Chondrocyte (in vitro differentiated cells): ENCODE measurements at places on chromosomes 7 and 10. TPM values are rescaled to one million over a fixed set of nuclear protein-coding genes. Genes with fewer than 3 reads are reported as not detected.

CACNA2D1 gene
- 28.6 to 32.9 TPM (median 31.3 TPM) in 3 replicates for total RNA-seq

BTBD16 gene
- total RNA-seq = 0.10 to 0.29 TPM in 2 of 3 replicates, not detected in the other

STEAP1 gene
- 0.22 to 0.31 TPM (median 0.28 TPM) in 3 replicates for total RNA-seq

MYPN gene
- 0.08 to 1.5 TPM (median 0.10 TPM) in 3 replicates for total RNA-seq

CPA4 gene
- total RNA-seq = 2.1 to 10.3 TPM (median 7.9 TPM) in 3 replicates

CYP26C1 gene
- total RNA-seq = 0.10 to 0.25 TPM (median 0.15 TPM) in 3 replicates

CPN1 gene
- total RNA-seq = not detected in 3 replicates

SPOCK2 gene
- total RNA-seq = 0.32 to 1.4 TPM (median 0.80 TPM) in 3 replicates

LBX1 gene
- total RNA-seq = not detected in 3 replicates

SLC18A3 gene
- total RNA-seq = not detected in 3 replicates

STK32C gene
- 15.8 to 17.9 TPM (median 17.2 TPM) in 3 replicates for total RNA-seq

ELFN1 gene
- 0.65 to 0.72 TPM (median 0.68 TPM) in 3 replicates for total RNA-seq

EXOC6 gene
- 7.0 to 7.2 TPM (median 7.0 TPM) in 3 replicates for total RNA-seq

- no peak for DNase-seq
- H3K27ac ChIP-seq = no peak overlapping the region
- H3K36me3 ChIP-seq = no peaks in the 10 kb centered on the region
- H3K4me1 ChIP-seq = peaks cover 37% of the 10 kb centered on the region
- H3K4me3 ChIP-seq = no peak overlapping the region
Observed at GRCh38 chr10:48529331-48529730, 75.5 kb downstream of the ARHGAP22 start.

DNA sequence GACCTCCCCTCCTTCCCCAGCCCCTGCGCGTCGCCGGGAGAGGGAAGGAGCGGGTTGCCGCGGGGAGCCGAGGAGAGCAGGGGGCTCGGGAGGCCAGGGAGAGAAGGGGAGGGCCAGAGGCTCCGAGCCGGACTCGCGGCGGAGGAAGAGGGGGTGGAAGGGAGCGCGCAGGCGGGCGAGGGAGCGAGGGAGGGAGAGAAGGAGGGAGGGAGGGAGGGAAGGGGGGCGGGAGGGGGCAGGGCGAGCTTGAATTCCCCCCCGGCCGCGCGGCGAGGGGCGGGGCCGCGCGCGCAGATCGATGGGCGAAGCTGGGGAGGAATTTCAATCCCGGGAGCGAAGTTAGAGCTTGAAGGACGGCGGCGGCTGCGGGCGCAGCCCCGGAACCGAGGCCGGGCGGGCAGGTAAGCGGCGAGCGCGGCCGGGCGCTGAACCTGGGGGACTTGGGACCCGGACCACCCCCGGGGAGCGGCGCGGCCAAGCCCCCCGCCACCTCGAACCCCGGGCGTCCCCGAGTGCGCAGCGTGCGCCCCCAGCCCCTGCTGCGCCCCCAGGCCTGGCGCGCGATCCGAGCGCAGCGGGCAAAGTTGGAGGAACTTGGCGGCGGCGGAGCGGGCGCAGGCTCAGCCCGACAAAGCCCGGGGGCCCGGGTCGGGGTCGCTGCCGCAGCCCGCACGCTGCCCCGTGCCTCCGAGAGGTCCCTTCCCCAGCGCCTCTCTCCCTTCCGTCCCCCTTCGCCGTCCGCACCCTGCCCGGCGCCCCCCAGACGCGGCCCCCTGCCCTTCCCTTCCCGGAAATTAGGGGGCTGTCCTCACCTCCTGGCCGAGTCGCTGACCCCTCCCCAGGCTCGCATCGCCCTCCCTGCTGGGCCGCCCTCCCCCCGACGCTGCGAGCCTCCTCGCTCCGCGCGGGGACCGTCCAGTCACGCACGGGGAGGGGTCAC is at the start of gene ELFN1:
TSS of gene ELFN1 (plus strand) at position 324 of the 940 bp plus-strand sequence. CDS start 74,320 bp downstream, outside the sequence.
- H3K4me1 ChIP-seq = peaks cover 7% of the 10 kb centered on the region
- DNase-seq = peak; percentile 74
- H3K4me3 ChIP-seq = peak within 1 kb of the TSS; percentile 9
- peaks cover 20% of the 10 kb centered on the region for H3K27me3 ChIP-seq
- no peaks in the 10 kb centered on the region for H3K36me3 ChIP-seq

GRCh38 chr7:42987648-42988214 is 55.6 kb downstream of the MRPL32 start:
- peaks cover 6% of the 10 kb centered on the region for H3K36me3 ChIP-seq
- peaks cover 9% of the 10 kb centered on the region for H3K27me3 ChIP-seq
- no peak overlapping the region for H3K4me3 ChIP-seq
- H3K4me1 ChIP-seq = no peaks in the 10 kb centered on the region
- no peak overlapping the region for H3K27ac ChIP-seq
- DNase-seq = no peak

DNA sequence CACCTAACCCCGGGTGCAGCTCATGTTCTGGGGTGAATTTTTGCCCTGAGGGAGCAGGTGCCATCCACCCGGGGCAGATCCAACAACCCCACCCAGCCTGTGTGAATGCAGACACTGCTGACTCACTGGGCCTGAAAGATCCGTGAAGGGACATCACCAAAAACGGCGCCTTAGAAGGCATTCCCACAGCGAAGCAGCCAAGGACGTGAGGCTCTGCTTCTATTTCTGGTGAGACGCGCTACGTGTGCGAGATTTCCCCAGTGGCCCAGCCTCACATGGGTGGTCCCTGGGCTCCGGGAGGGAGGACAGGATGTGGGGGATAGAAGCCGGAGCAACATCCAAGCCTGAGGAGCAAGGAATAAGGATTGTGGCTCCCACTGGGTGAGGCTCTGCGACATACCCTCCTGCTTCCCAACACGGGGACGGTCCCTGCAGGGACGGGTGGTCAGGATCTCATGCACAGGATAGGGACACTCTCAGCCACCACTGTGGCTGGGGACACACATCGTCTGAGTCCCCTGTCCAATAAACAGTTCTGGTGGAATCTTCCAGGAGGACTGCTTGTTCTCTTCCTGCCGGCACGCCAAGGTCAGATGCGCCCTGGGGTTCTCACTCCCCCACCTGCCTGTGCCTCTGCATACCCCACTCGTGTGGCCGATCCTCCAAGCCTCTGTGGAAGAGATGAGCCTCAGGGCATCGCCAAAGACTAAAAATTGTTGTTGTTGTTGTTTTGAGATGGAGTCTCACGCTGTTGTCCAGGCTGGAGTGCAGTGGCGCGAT is 70.2 kb downstream of the ZRANB1 start:
- H3K27ac ChIP-seq = peak overlapping the region; percentile 8
- peak; percentile 74 for DNase-seq
- peaks cover 4% of the 10 kb centered on the region for H3K36me3 ChIP-seq
- peaks cover 54% of the 10 kb centered on the region for H3K4me1 ChIP-seq
- H3K27me3 ChIP-seq = no peaks in the 10 kb centered on the region

GRCh38 chr7:29538389-29538788 is 25.2 kb upstream of the PRR15 start:
- peaks cover 10% of the 10 kb centered on the region for H3K36me3 ChIP-seq
- no peaks in the 10 kb centered on the region for H3K27me3 ChIP-seq
- H3K4me1 ChIP-seq = no peaks in the 10 kb centered on the region
- H3K4me3 ChIP-seq = no peak overlapping the region
- no peak overlapping the region for H3K27ac ChIP-seq

GRCh38 chr7:41912426-41912825 is 209.5 kb upstream of the INHBA start:
- H3K27ac ChIP-seq = peak overlapping the region; percentile 13
- H3K27me3 ChIP-seq = no peaks in the 10 kb centered on the region
- peaks cover 52% of the 10 kb centered on the region for H3K4me1 ChIP-seq
- no peak for DNase-seq

DNA sequence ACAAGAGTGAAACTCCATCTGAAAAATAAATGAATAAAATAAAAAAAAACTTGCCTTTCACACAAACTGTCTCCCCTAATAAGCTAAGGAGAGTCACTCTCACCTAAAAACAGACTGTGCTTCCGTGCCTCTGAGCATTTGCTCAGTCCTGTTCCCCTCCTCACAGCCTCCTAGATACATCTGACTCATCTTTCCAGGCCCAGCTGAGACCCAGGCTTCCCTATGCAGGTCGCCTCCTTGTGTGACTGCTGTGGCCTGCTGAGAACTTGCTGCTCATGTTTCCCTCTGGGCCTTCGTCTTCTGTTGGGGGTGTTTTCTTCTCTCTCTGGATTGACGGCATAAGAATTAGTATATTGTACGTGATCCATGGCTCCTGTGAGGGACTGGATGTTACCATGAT is 777.7 kb downstream of the LRMDA start:
- no peaks in the 10 kb centered on the region for H3K27me3 ChIP-seq
- no peak for DNase-seq
- H3K4me3 ChIP-seq = no peak overlapping the region
- peaks cover 5% of the 10 kb centered on the region for H3K4me1 ChIP-seq
- H3K36me3 ChIP-seq = no peaks in the 10 kb centered on the region

DNA sequence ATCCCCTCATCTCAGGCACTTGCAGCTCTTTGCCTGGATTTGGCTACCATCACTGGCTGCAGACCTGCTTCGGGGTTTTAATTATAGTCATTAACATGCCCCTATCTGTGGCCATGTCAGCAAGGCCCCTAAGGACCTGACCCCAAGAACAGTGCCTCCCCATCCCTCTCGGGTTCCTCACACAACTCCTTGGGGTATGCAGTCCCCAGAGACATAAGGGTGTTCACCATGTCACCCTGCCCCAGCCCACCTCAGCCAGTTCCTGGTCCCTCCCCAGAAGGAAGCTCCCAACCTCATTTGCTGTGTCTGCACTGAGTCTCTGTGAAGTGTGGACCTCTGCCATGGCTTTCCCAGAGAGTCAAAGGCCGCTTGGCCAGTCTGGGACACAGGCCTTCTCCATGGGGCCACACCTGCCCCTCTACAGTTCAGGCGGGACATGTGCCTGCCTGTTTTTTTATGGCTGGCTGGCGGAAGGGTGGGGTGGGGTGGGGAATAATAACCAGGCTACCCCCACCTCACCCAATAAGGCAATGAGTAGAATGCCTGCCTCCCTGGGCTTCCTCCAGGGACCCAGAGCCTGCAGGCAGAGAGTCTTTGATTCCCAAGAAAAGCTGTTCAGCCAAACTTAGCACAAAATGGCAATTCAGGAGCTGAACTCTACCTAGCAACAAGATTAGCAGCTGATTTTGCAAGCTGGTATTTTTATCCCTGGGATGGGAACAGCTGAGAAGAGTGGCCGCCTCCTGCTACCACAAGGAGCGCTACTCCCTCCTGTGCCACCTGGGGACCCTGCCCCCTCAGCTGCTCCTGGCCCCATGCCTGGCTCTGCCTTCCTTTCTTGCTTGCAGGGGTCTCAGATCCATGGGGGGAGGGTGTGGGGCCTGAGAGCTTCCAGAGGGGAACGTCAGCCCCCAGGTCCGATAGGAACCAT is 23.7 kb upstream of the CAMK2B start:
- H3K4me1 ChIP-seq = no peaks in the 10 kb centered on the region
- H3K4me3 ChIP-seq = no peak overlapping the region
- H3K27ac ChIP-seq = no peak overlapping the region
- peaks cover 2% of the 10 kb centered on the region for H3K36me3 ChIP-seq
- no peak for DNase-seq

DNA sequence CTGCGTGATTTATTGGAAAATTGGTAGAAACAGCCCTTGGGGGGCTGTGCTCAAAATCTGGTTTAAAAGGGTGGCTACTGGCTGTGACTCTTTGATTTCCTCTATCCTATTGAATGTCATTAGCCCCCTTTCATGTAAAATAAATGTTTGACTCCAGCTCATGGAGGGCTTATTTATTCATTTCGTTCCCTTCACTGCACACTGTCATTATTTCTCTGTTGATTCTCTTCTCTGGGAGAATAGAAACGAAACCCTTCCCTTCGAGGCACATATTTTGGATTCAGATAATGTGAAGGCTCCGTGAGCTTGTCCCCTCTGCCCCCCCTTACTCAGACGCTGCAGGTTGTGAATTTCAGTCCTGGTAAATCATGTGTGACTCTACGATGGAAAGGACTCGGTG is 203.9 kb upstream of the GPR26 start:
- H3K27me3 ChIP-seq = peaks cover 2% of the 10 kb centered on the region
- H3K4me1 ChIP-seq = no peaks in the 10 kb centered on the region
- no peak overlapping the region for H3K4me3 ChIP-seq
- no peak overlapping the region for H3K27ac ChIP-seq

- no peaks in the 10 kb centered on the region for H3K27me3 ChIP-seq
- peak overlapping the region; percentile 86 for H3K4me3 ChIP-seq
- peaks cover 34% of the 10 kb centered on the region for H3K4me1 ChIP-seq
- H3K27ac ChIP-seq = peak overlapping the region; percentile 88
- H3K36me3 ChIP-seq = no peaks in the 10 kb centered on the region
Observed at GRCh38 chr10:31927884-31928548, 615 bp downstream of the ARHGAP12 start.

- H3K4me3 ChIP-seq = no peak overlapping the region
- H3K27ac ChIP-seq = no peak overlapping the region
- H3K4me1 ChIP-seq = peaks cover 4% of the 10 kb centered on the region
- no peaks in the 10 kb centered on the region for H3K36me3 ChIP-seq
- peaks cover 41% of the 10 kb centered on the region for H3K27me3 ChIP-seq
Observed at GRCh38 chr10:43082087-43082486, 5.2 kb downstream of the RET start.

GRCh38 chr10:105674448-105674847 is 1033.4 kb downstream of the SORCS3 start:
- H3K4me3 ChIP-seq = no peak overlapping the region
- H3K4me1 ChIP-seq = no peaks in the 10 kb centered on the region
- H3K36me3 ChIP-seq = no peaks in the 10 kb centered on the region
- H3K27me3 ChIP-seq = no peaks in the 10 kb centered on the region

DNA sequence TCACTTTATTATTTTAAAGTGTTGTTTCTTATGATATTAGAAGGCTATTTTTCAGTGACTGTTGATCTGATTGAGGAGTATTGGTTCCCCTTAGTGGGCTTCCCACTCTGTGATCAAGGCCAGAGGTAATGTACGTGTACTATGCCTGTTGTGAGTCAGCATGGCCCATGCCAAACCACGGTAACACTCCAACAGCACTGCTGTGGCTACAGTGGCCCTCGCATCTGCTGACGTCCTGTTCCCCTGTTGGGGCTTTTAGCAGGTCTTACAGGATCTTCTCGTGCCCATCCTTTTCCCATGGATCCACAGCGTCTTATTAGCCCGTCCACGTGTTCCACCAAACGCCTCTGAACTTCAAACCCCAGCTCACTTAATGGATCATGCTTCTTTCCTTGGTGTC is 964.6 kb upstream of the CELF2 start:
- H3K27me3 ChIP-seq = no peaks in the 10 kb centered on the region
- H3K4me1 ChIP-seq = no peaks in the 10 kb centered on the region
- H3K27ac ChIP-seq = no peak overlapping the region
- no peak for DNase-seq

GRCh38 chr7:126424985-126425384 is 827.8 kb downstream of the GRM8 start:
- no peak for DNase-seq
- no peak overlapping the region for H3K4me3 ChIP-seq
- no peaks in the 10 kb centered on the region for H3K4me1 ChIP-seq
- no peaks in the 10 kb centered on the region for H3K36me3 ChIP-seq

- no peak for DNase-seq
- peaks cover 2% of the 10 kb centered on the region for H3K36me3 ChIP-seq
- no peak overlapping the region for H3K4me3 ChIP-seq
Observed at GRCh38 chr7:22146961-22147512, 201.3 kb upstream of the CDCA7L start.

DNA sequence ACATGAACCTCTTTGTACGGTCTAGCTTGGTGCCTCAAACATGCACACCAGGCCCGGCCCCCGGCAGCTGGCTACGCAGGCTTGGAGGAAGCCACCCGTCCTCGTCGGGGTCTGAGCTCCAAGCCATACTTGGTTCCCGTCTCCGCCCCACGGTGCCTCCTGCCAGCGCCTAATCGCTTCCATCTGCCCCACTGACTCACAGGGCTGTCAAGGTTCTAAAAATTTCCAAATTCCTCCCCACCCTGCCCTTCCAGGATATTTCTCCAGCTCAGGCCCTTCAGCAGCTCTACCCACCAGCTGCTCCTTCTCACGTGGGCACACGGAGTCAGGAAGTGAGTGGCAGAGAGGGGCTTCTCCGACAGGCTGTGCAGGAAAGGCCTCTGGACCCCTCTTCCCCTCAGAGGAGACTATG is 38.8 kb downstream of the TMEM270 start:
- H3K4me3 ChIP-seq = peak overlapping the region; percentile 16
- H3K4me1 ChIP-seq = peaks cover 67% of the 10 kb centered on the region
- peaks cover 6% of the 10 kb centered on the region for H3K36me3 ChIP-seq
- H3K27ac ChIP-seq = peak overlapping the region; percentile 91
